Stimulated activated CD4-positive, alpha-beta T cell treated with anti-CD3 and anti-CD28 coated beads, TNF-alpha, amount 100 ng/mL, for 4 hours (primary cell): ENCODE measurements at places on chromosomes 2 and 18.

DNA sequence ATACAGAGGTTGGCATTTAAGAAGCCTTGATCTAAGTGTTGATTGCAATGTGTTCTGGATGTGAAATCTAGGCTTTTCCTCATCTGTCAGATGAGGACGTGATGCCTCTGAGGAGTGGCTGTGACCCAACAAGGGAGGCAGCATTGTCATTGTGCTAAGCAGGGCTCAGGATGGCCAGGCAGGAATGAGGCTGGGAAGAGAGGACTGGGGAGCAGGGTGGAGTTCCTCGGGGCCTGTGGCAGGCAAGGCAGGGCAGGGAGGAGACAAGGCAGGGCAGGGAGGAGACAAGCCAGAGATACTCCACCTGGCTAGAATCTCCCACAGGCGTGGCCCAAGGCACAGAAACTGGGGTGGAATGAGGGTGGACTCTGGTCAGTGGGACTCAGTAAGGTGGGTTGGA lies 116.6 kb downstream of the RPIA start:
- no peak for DNase-seq

GRCh38 chr2:103784261-103784660 lies 1022.4 kb downstream of the TMEM182 start:
- DNase-seq: no peak

GRCh38 chr2:3456125-3456524 lies 63.2 kb downstream of the ADI1 start:
- no peak for DNase-seq

GRCh38 chr2:37698931-37699481 lies 27.6 kb upstream of the CDC42EP3 start:
- no peak for DNase-seq

- DNase-seq: no peak
Measured at GRCh38 chr18:44025421-44025820, 655.3 kb upstream of the SETBP1 start.

DNA sequence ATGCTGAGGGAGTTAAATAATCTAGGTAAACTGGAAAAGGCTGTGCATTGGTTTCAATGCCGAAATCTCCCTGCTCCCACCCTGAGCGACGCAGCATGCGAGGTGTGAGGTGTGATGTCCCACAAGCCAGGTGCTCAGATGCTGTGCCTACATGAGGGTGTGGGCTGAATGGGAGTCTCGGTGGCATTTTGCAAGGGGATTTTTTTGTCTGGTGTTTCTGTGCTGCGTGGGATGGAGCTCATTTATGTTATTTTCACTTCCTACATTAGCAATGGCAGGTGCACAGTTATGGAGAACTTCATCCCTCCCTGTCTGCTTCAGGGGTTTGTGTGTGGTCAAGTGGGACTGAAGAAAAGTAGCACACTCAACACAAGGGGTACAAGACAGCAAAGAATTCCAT lies 110.2 kb upstream of the CCDC68 start:
- no peak for DNase-seq

GRCh38 chr2:212990697-212991096 lies 160.7 kb downstream of the IKZF2 start:
- no peak for DNase-seq

- DNase-seq: no peak
Measured at GRCh38 chr2:112339986-112340385, 64.6 kb downstream of the ZC3H6 start.

GRCh38 chr18:26040051-26040656 lies 50.3 kb downstream of the SS18 start:
- no peak for DNase-seq

- no peak for DNase-seq
Measured at GRCh38 chr2:128577141-128577930, 258.7 kb upstream of the HS6ST1 start.

DNA sequence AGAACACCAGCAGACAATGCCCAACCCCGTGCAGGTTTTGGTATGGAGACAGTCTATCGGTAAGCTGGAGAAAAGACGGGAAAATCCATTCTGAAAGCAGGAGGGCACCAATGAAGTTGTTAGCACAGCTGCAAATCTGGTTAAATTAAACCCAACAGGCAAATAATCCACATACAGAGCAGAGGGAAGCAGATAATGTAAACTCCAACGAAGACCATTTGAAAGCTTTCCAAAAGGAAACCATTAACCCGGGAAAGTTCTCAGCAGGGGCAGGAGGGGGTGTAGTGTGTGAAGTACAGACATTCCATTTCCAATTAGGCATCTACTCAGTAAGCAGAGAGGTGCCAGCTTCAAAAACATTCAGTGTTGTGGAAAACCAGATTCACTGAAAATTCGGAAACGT lies 10.3 kb downstream of the EDAR start:
- no peak for DNase-seq

GRCh38 chr2:112143150-112143549 lies 5.0 kb downstream of the FBLN7 start:
- DNase-seq: no peak

DNA sequence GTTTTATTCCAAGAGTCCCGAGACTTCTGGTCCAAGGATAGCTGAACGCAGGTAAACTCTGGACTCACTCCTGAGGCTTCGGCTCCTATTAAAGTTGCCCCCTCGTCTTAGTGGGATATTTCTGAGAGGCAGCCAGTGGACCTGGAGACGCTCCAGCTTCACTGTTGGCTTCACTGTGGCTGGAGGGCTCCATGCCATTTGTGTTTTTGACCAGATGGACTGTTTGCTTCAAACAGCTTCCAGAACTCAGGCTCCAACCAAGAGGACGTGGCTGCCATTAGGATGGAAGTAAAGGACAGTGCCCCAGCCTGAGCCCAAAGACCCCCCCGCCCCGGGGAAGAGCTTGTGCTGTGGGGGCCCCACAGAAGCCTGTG lies 94.4 kb upstream of the LDAH start:
- DNase-seq: no peak

- no peak for DNase-seq
Measured at GRCh38 chr2:57542081-57542480, 504.5 kb upstream of the VRK2 start.

DNA sequence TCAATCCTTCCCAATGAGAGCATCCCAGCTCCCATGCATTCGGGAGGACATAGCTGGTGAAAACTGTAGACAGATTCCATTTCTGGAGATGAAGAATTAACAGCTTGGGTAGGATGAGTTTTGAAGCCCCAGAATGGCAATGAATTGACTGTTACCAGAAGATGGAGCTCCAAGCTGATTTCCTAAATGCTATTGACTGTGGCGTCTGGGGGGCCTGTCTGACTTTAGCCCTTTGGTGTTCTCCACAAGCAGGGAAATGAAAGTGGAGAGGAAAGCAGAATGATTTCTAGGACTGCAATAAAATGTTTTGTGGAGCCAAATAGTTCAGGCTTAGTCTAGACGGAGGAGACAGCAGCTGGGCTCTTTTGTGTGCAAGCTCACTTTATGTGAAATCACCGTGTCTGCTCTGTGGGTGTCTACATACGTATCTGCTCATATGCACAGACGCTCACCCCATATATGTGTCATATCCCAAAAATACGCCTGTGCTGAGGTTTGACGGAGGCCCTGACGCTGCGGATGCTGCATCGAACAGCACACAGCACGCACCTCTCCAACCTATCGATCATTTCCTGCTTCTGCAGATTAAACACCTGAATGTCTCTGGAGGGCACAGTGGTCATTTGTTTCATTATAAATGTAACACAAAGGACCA lies 166.4 kb upstream of the PXDN start:
- DNase-seq: no peak

GRCh38 chr2:172370821-172371455 lies 56.4 kb upstream of the ITGA6 start:
- DNase-seq: no peak

DNA sequence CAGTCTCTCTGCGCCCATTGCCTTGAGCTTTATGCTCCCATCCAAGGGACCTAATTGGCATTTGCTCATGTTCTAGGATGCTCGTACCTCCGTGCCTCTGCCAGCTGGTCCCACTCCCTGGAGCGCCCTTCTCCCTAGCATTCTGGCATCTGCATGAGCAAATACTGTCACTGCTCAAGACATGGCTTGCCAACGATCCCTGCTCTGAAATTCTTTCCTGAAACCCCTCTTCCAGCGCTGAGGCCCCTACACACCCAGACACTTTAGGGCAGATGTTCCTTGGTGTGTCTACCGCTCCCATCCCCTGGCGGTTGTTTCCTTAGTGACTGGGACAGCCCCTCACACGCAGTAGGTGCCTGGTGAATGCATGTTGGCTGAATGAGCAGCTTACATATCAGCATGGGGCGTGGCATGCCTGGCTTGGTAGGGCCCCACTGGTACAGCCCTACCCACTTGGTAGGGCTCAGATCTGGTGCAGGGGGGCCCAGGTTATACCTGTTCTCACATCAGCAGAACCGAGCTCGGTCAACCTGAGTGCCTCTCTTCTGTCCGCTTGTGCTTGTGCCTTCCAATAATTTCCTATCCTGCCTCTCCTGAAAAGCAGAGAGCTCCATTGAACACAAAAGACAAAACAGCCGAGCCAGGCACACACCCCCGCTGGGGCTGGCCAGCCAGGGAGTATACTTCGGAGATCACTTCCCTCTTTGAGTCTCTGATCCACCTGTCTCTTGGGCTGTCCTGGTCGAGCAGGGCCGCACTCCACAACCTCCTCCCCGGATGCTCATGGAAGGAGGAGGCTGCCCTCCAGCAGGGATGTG lies 59.2 kb downstream of the INHBB start:
- no peak for DNase-seq

DNA sequence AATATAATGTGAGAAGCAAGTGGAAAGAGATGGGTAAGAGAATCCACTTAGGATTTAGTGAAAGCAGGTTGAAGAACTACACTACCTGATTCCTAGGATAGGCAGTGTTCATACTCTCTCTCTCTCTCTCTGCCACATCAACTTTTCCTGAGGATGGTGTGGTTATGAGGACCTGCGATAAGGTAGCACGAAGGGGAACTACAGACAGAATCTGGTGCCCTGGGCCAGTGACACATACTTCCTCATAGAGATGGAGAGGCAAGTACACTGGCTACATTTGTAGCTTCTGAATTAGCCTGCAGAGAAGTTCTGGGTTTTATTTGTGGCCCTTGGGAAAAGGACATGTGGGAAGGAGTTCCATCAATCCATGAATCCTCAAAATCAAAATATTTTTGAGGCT lies 44.5 kb downstream of the PTH2R start:
- no peak for DNase-seq

DNA sequence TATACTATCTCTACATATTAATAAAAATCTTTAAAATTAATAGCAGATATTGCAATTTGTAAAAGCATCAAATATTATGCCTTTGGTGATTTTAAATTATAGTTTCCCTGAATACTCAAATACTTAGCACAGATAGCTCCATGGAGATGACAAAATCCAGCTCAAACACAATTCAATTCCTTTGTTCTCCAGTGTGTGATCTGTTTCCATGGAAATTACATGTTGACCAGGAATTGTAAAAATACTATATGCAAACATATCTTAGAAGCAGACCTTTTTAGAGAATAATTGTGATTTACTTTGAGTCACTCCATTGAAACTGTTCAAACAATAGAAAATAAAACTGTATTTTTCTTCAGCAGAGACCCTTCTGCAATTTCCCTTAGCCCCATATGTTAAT lies 68.3 kb downstream of the FAM161A start:
- DNase-seq: no peak

GRCh38 chr2:239267288-239267951 lies 133.4 kb downstream of the HDAC4 start:
- DNase-seq: no peak

DNA sequence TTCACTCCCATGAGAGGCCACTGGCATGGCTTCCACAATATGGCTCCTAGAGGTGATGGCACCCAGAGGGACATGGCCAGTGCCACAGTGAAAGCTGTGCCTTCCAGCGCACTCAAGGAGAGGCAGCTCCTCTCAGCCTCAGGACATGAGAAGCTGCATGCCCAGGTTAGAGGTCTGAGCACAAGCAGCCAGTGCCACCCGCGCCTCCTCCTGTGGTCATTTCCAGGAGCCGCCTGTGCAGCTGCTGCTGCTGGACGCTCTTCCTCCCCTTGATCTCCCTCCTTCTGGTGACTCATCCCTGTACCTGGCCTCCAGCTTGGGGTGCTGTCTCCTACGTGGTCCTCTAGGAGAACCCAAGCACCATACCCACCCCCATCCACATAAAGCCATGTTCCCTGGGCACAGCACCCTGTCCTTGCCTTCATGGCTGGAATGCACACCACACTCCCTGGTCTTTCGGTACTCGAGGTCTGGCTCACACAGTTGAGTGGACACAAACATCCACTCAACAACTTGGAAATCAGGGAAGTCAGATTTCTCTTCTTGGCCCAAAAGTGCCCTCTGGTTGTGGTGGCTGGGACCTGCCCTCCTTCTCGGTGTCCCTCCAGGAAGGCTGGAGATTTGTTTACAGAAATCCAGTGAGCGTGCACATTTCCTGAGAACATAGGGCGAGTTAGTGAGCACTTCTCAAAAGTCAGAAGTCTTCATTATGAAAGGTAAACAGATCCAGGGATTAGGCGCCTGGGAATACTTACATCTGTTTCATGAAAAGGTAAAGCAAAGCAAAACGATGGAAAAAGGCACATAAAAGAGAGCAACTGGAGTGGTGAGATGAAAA lies 96.7 kb downstream of the EIPR1 start:
- no peak for DNase-seq

DNA sequence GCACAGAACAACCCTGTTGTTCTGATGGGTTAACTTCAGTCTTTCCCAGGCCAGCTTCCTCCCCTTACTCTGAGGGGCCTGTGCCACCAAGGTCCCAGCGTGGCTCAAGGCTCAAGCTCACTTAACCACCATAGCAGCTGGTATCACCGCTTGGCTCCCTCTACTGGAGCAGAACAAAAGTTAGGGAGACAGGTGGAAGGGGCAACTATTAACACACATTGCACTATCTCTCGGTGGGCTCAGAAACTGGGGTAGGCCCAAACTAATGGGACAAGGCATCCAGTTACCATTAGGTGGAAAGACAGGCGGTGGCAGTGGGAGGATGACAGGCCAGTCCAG lies 88.7 kb upstream of the ATL2 start:
- no peak for DNase-seq

DNA sequence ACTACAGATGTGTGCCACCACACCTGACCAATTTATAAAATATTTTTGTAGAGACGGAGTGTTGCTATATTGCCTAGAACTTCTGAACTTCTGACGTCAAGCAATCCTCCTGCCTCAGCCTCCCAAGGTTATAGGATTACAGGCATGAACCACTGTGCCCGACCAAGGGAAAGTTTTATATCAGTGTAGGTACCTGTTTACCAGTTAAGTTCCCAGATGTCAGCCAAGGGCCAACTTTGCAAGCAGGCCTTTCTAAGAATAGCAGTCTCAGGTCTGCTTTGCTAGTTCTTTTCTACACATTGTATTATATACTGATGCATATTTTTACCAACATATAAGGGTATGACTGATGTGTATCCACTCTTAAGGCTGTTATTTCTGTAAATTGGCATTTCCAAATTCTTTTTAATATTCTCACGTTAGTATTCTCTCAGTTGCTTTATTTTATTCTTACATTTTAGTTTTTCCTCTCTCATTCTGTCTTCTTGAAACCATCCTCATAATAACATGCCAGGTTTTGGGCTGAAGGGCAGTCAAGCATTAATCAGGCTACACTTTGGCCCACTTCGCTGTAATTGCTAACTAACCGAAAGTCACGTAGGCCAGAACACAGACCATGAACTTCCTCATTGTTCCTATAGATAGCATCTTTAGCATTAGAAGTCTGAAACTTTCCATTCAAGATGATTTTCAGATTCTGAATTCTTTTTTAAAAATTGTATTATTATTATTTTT lies 25.0 kb upstream of the CXXC1 start:
- DNase-seq: no peak
